ENCODE measurements at places on chromosomes 6 and 20. TPM values are rescaled to one million over a fixed set of nuclear protein-coding genes. Genes with fewer than 3 reads are reported as not detected.

The IYD gene
- not detected for total RNA-seq

The NKAPL gene
- not detected for total RNA-seq

The TMEM14B gene
- total RNA-seq: 52.8 TPM

The ANKRD6 gene
- total RNA-seq: 13.5 TPM

The SH3BGRL2 gene
- 14.1 TPM for total RNA-seq

The FAM209B gene
- 0.60 TPM for total RNA-seq

The VSX1 gene
- total RNA-seq: not detected

The FOXQ1 gene
- total RNA-seq: 0.24 TPM

The UST gene
- total RNA-seq: 15.3 TPM

The KHDRBS2 gene
- not detected for total RNA-seq

The FILIP1 gene
- total RNA-seq: 2.0 TPM

The ABHD16B gene
- total RNA-seq: not detected

The SYNDIG1 gene
- total RNA-seq: 8.7 TPM

The KCNK16 gene
- not detected for total RNA-seq

The ZGPAT gene
- total RNA-seq: 25.5 TPM

The SLC17A1 gene
- total RNA-seq: not detected

Measured in astrocyte (in vitro differentiated cells and primary cell).